ENCODE measurements at places on chromosomes 16 and 17. TPM values are rescaled to one million over a fixed set of nuclear protein-coding genes. Genes with fewer than 3 reads are reported as not detected.

Gene MRM1
- total RNA-seq = 11.8 TPM

DNA sequence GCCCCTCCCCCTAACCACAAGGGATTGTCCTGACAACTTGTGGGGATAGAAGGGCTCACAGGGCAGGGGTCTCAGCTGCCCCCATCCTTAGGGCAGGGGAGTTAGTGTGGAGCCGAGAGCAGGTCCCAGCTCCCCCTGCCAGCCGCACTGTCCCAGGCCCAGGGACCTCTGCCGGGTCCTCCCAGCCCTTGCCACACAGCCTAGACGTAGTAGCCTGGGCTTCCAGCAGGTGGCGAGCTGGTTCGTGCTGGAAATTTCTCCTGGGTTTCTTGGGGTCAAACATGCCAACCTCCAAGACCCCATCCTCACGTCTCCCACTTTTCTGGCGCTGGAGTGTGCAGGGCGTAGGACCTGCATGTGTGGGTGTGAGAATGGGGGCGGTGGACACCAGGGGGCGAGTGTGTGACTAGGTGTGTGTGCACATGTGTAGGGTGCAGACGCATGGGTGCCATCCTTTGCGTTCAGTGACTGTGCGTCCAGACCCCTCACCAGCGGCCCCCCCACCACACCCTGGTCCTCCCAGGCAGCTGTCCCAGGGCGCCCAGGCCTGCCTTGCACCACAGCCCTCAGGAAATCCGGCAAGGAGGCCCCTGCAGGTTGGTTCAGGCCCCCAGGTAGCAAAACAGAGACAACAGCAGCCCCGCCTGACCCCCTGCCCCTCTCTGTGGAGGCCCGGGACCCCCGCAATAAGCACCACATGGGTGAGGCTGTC is 29.5 kb downstream of the SBK1 start:
- DNase-seq = no peak
- peaks cover 7% of the 10 kb centered on the region for H3K36me3 ChIP-seq
- peaks cover 2% of the 10 kb centered on the region for H3K4me1 ChIP-seq

- peak overlapping the region; percentile 45 for H3K4me3 ChIP-seq
- peak; percentile 66 for DNase-seq
- peaks cover 32% of the 10 kb centered on the region for H3K4me1 ChIP-seq
- H3K36me3 ChIP-seq = no peaks in the 10 kb centered on the region
Measured at GRCh38 chr17:83155128-83156121, 76.0 kb downstream of the METRNL start.

DNA sequence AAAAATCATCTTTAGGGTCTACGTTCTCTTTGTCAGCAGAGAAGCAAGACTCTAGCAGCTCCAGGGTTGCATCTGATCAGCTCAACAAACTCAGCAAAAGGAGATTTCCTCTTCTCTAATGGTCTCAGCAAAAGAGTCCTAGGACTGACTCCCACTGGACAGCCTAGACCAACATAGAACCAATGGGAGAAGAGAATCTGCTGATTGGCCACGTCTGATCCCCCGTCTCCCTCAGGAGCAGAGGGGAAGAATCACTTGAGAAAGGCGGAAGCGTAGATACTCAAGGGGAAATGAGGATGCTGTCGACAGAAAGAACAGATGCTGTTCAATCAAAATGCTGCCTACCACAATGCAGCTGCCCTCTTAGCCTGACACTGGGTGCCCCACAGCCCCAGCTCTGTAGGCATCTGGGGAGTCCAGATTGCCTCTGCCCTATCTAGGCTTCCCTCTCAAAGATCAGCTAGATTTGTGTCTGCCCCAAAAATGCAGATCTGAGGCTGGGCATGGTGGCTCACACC is 31.5 kb upstream of the EMP2 start:
- H3K27me3 ChIP-seq = peaks cover 1% of the 10 kb centered on the region
- H3K4me3 ChIP-seq = no peak overlapping the region
- no peaks in the 10 kb centered on the region for H3K36me3 ChIP-seq
- peaks cover 9% of the 10 kb centered on the region for H3K4me1 ChIP-seq

DNA sequence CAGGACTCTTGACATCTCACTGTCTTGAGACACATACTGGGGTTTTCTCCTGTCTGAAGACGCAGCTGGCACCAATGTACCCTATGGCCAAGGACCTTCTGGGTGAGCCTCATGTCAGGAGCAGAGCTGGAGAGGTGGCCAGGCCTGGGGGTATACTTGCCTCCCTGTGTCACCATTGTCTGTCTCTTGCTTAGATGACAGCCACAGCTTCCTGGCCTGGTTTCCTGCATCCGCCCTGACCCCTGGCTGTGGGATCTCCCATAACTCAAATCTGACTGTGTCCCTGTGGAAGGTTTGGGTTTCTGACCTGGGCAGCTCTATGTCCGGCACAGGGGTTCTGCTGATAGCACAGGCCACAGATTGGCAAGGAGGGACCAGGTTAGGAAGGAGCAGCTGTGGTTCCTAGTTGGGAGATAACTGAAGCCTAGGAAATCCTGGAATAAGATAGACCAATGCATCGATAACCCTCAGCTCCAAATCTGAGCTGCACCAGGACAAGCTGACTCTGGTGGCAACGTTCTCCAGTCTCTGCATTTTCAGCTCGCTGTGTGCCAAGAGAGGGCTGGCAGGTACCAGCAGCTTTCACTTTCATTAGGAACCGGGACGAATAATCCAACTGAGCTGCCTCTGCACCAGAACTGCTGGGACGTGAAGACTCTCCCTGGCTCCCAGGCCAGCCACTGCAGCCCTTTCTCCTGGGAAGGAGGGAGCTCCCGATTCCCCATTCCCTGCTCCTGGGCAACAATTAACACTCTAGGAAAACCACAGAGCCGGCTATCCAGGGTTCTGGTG is 5.0 kb downstream of the DEXI start:
- H3K27ac ChIP-seq = no peak overlapping the region
- no peaks in the 10 kb centered on the region for H3K27me3 ChIP-seq
- H3K4me1 ChIP-seq = peaks cover 30% of the 10 kb centered on the region
- H3K4me3 ChIP-seq = no peak overlapping the region
- no peak for DNase-seq
- H3K36me3 ChIP-seq = peaks cover 11% of the 10 kb centered on the region

Gene IL34
- total RNA-seq = not detected

Gene CX3CL1
- 17.8 TPM for total RNA-seq

- peak overlapping the region; percentile 85 for H3K4me3 ChIP-seq
- peak overlapping the region; percentile 64 for H3K27ac ChIP-seq
- peaks cover 20% of the 10 kb centered on the region for H3K4me1 ChIP-seq
- H3K36me3 ChIP-seq = peaks cover 6% of the 10 kb centered on the region
- no peaks in the 10 kb centered on the region for H3K27me3 ChIP-seq
Measured at GRCh38 chr16:69328854-69329316, 1.5 kb downstream of the PDF start.

- no peak overlapping the region for H3K4me3 ChIP-seq
- peaks cover 16% of the 10 kb centered on the region for H3K4me1 ChIP-seq
- no peaks in the 10 kb centered on the region for H3K36me3 ChIP-seq
Measured at GRCh38 chr17:1918346-1919162, 88.7 kb downstream of the RPA1 start.

Gene CACNA1H
- total RNA-seq = 38.1 TPM

Gene PRSS36
- 1.8 TPM for total RNA-seq

Gene TEX19
- total RNA-seq = 0.14 TPM

DNA sequence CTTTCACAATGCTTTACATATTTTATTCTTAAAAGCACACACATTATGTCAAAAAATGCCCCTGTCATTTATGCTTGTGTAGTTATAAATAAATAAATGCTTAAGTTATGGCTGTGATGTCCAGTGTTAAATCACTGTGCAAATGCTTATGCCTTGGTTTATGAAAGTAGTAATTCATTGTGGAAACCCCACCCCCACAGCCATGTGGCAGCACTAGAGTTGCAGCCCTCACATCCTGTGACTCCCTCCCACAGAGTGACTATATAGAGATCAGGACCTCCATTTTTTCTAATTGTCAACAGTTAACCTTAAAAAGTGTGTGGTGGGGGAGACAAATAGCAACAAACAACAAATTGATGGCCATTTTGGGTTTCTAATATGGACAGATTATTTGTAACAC is 2.4 kb downstream of the SKAP1 start:
- H3K4me1 ChIP-seq = peaks cover 9% of the 10 kb centered on the region
- peaks cover 4% of the 10 kb centered on the region for H3K36me3 ChIP-seq
- H3K27me3 ChIP-seq = peaks cover 51% of the 10 kb centered on the region
- DNase-seq = no peak
- H3K4me3 ChIP-seq = no peak overlapping the region

DNA sequence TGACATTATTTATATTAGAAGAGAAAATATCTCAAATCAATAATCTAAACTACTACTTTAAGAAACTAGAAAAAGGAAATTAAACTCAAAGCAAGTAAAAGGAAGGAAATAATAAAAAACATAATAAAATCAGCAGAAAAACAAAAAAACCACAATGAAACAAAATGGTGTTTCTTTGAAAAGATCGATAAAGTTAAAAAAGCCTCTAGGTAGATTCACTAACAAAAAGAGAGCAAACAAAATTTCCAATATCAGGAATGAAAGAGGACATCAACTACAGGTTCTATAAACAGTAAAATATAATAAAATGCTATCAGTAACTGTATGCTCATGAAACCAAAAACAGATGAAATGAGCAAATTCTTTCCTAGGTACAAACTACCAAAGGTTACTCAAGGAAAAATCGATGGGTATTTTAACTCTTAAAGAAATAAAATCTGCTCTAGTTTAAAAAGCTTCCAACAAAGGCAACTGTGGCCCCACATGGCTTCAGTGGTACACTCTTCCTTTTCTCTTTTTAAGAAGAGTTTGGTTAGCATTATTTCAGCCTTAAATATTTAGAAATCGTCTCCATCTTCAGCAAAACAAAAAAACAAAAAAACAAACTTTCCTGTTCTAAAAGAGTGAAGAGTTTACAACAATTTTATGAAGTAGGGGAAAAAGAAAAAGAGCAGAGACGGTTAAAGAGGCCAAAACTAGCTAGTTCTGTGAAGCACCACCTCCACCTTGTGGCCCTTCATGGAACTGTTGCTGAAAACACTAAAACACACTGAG is 102.2 kb downstream of the TRIM37 start:
- peaks cover 7% of the 10 kb centered on the region for H3K36me3 ChIP-seq
- H3K4me3 ChIP-seq = no peak overlapping the region
- peaks cover 5% of the 10 kb centered on the region for H3K4me1 ChIP-seq
- no peak for DNase-seq
- H3K27me3 ChIP-seq = no peaks in the 10 kb centered on the region

- H3K27me3 ChIP-seq = no peaks in the 10 kb centered on the region
- DNase-seq = no peak
- H3K27ac ChIP-seq = no peak overlapping the region
- H3K4me3 ChIP-seq = peak overlapping the region; percentile 74
Measured at GRCh38 chr16:4328046-4328781, 12.3 kb downstream of the GLIS2 start.

Gene VMO1
- 1.2 TPM for total RNA-seq

DNA sequence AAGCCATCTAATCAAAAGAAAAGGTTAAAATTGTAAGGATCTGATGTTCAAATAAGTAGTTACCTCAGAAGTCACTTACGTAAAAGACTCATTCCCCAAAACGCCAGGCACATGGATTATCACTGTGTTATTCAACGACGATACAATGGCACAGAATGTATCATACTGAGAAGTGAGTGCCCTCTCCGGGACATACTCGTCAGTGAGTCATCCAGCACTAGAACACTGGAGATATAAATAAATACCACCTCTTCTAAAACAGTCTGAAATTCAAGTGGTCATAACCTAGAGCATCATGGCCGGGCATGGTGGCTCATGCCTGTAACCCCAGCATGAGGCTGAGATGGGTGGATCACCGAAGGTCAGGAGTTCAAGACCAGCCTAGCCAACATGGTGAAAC is 24.9 kb downstream of the USP31 start:
- peaks cover 4% of the 10 kb centered on the region for H3K36me3 ChIP-seq
- H3K27ac ChIP-seq = no peak overlapping the region
- no peak overlapping the region for H3K4me3 ChIP-seq
- H3K4me1 ChIP-seq = peaks cover 31% of the 10 kb centered on the region
- no peak for DNase-seq
- no peaks in the 10 kb centered on the region for H3K27me3 ChIP-seq

DNA sequence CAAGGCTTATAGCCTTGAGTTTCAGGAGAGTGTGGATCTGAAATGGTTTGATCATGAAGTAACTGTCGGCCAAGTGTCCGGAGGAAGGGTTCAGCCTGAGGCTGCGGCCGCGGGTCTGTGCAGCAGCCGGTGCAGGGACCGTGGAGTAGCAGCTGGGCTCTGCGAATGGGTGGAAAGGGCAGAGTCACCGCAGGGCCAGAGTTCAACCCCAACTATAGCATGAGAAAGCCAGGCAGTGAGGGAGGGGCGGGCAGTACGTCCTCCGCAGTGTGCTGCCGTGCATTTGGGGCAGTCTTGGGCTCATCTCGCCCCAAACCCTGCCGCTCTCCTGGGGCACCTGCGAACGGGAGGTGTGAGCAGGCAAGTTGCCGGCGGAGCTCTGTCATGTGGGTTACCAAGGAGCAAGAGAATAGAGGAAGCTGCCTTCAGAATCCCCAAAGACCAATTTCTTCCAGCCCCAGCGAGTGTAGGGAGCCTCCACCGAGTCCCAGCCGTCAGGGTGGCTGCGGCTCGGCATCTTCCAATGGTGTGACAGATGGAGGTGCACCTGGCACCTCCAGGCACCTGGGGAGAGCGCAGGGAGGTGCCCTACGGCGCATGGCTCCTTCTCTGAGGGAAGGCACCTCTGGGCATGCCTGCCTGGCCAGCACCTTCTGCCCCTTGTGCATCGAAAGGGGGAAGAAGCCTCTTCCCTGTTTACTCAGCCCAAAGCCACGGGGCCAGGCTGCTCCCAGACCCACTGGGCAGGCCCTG is 87.3 kb downstream of the RPA1 start:
- no peaks in the 10 kb centered on the region for H3K36me3 ChIP-seq
- no peak for DNase-seq
- peaks cover 16% of the 10 kb centered on the region for H3K4me1 ChIP-seq
- no peak overlapping the region for H3K4me3 ChIP-seq

GRCh38 chr17:794876-795275 is 12.7 kb downstream of the MRM3 start:
- H3K4me1 ChIP-seq = peaks cover 15% of the 10 kb centered on the region
- DNase-seq = no peak
- peaks cover 10% of the 10 kb centered on the region for H3K36me3 ChIP-seq
- H3K4me3 ChIP-seq = peak overlapping the region; percentile 61
- peak overlapping the region; percentile 89 for H3K27ac ChIP-seq

DNA sequence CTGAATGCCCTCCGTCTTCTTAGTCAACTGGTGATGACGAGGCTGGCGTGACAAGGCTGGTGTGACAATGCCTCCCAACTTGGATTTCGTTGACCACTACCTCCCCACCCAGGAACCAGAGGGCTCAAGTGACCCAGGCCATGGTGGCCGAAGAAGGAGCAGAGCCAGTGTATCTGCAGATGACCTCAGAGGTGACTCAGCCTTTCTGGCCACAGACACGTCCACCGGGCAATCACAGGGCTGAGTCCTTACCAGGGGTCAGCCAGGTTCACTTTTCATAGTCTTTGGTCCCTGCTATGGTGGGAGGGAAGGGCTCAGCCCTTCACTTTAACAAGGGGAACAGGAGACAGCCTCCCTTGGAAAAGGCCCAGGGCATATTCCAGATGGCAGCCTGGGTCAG is 116.3 kb downstream of the MAF start:
- no peak overlapping the region for H3K27ac ChIP-seq
- H3K4me1 ChIP-seq = no peaks in the 10 kb centered on the region
- H3K36me3 ChIP-seq = no peaks in the 10 kb centered on the region

Gene HAP1
- total RNA-seq = 11.6 TPM

Measured in type B pancreatic cell (in vitro differentiated cells).